ENCODE measurements at places on chromosomes 13 and 19. TPM values are rescaled to one million over a fixed set of nuclear protein-coding genes. Genes with fewer than 3 reads are reported as not detected.
A peak's percentile ranks its signal among the peaks of the same experiment; 100 is the strongest.

LDLR gene
- 23.2 TPM for polyA plus RNA-seq

- H3K36me3 ChIP-seq: no peaks in the 10 kb centered on the region
- DNase-seq: no peak
Observed at GRCh38 chr13:33745370-33746324, 72.3 kb upstream of the RFC3 start.

GRCh38 chr13:106287351-106287750 lies 248.1 kb downstream of the EFNB2 start:
- H3K36me3 ChIP-seq: no peaks in the 10 kb centered on the region
- H3K27ac ChIP-seq: no peak overlapping the region
- H3K4me3 ChIP-seq: no peak overlapping the region
- H3K4me1 ChIP-seq: no peaks in the 10 kb centered on the region
- no peak for DNase-seq

SLC10A2 gene
- not detected for polyA plus RNA-seq

- peak overlapping the region; percentile 86 for H3K4me3 ChIP-seq
- H3K27ac ChIP-seq: peak overlapping the region; percentile 98
- H3K36me3 ChIP-seq: peaks cover 25% of the 10 kb centered on the region
- DNase-seq: no peak
Observed at GRCh38 chr19:33798681-33799111, 2.0 kb downstream of the KCTD15 start.

- H3K36me3 ChIP-seq: no peaks in the 10 kb centered on the region
- H3K27ac ChIP-seq: no peak overlapping the region
- H3K4me1 ChIP-seq: no peaks in the 10 kb centered on the region
- DNase-seq: no peak
Observed at GRCh38 chr13:59301174-59301567, 862.6 kb downstream of the DIAPH3 start.

- H3K27me3 ChIP-seq: no peaks in the 10 kb centered on the region
- no peak overlapping the region for H3K4me3 ChIP-seq
- H3K27ac ChIP-seq: no peak overlapping the region
- no peak for DNase-seq
Observed at GRCh38 chr13:99415014-99415650, 86.1 kb upstream of the TM9SF2 start.

- H3K27ac ChIP-seq: peak overlapping the region; percentile 80
- peaks cover 72% of the 10 kb centered on the region for H3K36me3 ChIP-seq
- no peaks in the 10 kb centered on the region for H3K27me3 ChIP-seq
Observed at GRCh38 chr19:16118489-16119033, 6.9 kb downstream of the RAB8A start.

GRCh38 chr19:56333506-56333905 lies 18.9 kb upstream of the ZSCAN5A start:
- DNase-seq: peak; percentile 72
- H3K27me3 ChIP-seq: no peaks in the 10 kb centered on the region
- no peak overlapping the region for H3K4me3 ChIP-seq
- no peaks in the 10 kb centered on the region for H3K36me3 ChIP-seq

DNA sequence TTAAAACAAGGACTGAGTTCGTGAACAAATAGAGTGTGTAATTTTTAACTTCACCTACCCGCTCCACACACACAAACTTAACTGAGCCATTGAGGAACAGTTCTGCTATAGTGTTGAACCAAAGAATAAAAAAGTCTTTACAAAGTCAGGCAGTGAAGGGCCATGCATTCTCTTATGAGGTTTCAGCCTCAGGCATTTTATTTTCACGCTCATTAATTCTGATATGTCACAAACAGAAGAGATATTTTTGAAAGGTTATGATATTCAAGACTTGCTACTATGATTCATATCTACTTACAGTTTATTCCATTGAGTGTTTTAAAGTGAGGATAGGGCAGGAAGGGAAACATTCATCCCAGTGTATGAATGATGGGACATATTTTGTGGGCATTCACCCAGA lies 282.2 kb downstream of the SLITRK5 start:
- no peaks in the 10 kb centered on the region for H3K27me3 ChIP-seq
- no peak overlapping the region for H3K27ac ChIP-seq

LPAR2 gene
- polyA plus RNA-seq: 23.0 TPM

DNA sequence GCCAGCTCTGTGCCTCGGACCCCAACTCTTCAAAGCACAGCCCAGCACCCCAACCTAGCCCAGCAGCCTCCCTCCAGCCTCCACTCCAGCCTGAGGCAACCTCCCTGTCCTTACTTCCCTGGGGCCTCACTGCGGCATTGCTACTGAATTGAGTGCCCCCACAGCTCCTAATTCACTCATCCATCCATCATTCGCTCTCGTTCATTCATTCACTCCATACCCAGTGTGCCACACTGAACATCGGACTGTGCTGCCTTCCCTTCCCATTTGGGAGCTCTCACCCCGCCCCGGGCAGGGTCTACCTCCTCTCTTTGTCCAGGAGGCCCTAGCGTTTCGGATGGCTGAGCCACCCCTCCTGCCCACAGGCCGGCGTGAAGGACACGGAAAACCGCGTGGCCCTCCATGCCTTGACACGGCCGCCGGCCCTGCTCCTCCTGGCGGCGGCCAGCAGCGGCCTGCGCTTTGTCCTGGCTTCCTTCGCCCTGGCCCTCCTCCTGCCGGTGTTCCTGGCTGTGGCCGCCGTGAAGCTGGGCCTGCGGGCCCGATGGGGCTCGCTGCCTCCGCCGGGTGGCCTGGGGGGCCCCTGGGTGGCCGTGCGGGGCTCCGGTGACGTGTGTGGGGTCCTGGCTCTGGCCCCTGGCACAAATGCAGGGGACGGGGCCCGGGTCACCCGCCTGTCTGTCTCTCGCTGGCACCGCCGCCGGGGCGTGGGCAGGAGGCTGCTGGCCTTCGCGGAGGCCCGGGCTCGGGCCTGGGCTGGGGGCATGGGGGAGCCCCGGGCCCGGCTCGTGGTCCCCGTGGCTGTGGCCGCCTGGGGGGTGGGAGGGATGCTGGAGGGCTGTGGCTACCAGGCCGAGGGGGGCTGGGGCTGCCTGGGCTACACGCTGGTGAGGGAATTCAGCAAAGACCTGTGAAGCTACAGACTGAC lies 1.3 kb downstream of the NAT14 start:
- DNase-seq: no peak
- no peak overlapping the region for H3K4me3 ChIP-seq
- peaks cover 12% of the 10 kb centered on the region for H3K36me3 ChIP-seq
- peak overlapping the region; percentile 96 for H3K27ac ChIP-seq
- peaks cover 10% of the 10 kb centered on the region for H3K27me3 ChIP-seq

GRCh38 chr13:107348925-107349324 lies 781.0 kb upstream of the ARGLU1 start:
- H3K4me3 ChIP-seq: no peak overlapping the region
- no peak for DNase-seq
- H3K27me3 ChIP-seq: no peaks in the 10 kb centered on the region
- no peaks in the 10 kb centered on the region for H3K4me1 ChIP-seq
- H3K36me3 ChIP-seq: no peaks in the 10 kb centered on the region
- H3K27ac ChIP-seq: no peak overlapping the region

STOML3 gene
- polyA plus RNA-seq: not detected

VAV1 gene
- 3.7 TPM for polyA plus RNA-seq

ADPRHL1 gene
- 4.1 TPM for polyA plus RNA-seq

GRCh38 chr13:100442095-100442832 lies 146.3 kb downstream of the GGACT start:
- peaks cover 13% of the 10 kb centered on the region for H3K36me3 ChIP-seq
- no peak overlapping the region for H3K4me3 ChIP-seq
- H3K4me1 ChIP-seq: no peaks in the 10 kb centered on the region
- DNase-seq: no peak

GRCh38 chr19:17107546-17108452 lies 32.2 kb downstream of the MYO9B start:
- H3K27me3 ChIP-seq: no peaks in the 10 kb centered on the region
- peaks cover 29% of the 10 kb centered on the region for H3K4me1 ChIP-seq
- peaks cover 67% of the 10 kb centered on the region for H3K36me3 ChIP-seq
- DNase-seq: peak; percentile 83
- no peak overlapping the region for H3K4me3 ChIP-seq

CCL25 gene
- polyA plus RNA-seq: not detected

ZFP14 gene
- polyA plus RNA-seq: 1.2 TPM

NANOS3 gene
- not detected for polyA plus RNA-seq

PEAK3 gene
- polyA plus RNA-seq: 0.31 TPM

ANKRD27 gene
- 8.8 TPM for polyA plus RNA-seq

ZNF132 gene
- 1.1 TPM for polyA plus RNA-seq

DNA sequence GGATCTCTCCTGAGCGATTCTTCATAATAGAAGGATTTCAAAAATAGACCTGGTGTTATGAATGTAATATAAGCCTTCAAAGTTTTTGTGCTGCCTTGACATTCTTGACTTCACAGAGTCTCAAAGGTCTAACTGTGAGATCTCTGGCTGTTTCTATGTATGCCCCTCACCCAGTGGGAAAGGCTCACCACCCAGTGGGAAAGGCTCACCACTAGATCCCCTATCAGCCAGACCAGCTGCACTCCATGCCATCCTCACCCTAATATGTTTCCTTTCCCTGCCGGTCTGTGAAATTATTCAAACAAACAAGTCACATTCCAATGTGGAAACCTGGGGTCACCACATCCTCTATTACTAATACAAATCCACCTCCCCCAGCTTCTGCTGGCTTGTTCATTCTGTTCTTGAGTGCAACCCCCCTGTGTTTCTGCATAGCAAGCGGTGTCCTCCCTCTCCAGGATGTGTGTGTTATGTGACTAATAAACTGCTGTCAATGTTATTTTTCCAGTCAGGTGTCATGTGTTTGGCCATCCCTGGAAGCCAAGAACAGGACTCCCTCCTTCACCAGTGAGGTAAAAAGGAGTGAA lies 13.8 kb upstream of the SLITRK1 start:
- H3K27me3 ChIP-seq: no peaks in the 10 kb centered on the region
- no peak for DNase-seq
- H3K4me3 ChIP-seq: no peak overlapping the region
- no peaks in the 10 kb centered on the region for H3K4me1 ChIP-seq

KCNK6 gene
- 3.2 TPM for polyA plus RNA-seq
